ENCODE measurements at places on chromosomes 6 and 20.

DNA sequence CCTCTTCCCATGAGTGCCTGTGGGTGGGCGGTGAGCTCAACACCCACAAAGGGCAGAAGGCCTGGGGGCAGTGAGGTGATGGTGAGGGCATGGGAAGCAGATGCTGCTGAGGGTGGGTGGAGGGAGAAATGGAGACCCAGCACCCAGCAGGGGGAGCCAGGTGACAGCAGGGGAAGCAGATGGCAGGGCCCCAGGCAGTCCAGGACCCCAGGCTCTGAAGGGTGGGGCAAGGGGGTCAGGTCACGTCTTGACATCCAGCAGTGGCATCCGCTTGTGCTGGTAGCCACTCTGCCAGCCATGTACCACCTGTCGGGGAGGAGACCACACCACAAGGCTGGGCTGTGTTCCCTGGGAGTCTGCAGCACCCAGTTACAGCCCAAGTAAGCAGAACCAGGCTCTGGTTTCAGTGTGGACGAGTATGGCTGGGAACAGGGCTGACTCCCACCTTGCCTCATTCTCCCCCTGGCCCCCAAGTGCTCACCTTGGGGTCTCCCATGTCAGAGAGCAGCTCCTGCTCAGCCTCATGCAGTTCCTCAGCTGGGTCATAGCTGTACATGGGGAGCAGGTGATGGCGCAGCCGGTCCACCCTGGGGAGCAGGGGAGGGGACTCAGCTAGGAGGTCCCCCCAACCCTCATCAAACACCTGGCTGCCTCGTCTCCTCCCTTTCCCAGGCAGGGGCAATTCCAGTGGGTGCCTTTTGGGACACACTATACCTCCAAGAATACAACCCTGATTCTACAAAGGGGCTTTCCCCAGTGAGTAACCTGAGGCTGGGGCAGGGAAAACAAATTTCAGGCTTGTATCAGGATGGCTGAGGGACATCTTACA, 2.0 kb downstream of the SMIM29 start:
- no peak for DNase-seq

- no peak for DNase-seq
Measured at GRCh38 chr20:23084845-23085365, 1.2 kb downstream of the CD93 start.

DNA sequence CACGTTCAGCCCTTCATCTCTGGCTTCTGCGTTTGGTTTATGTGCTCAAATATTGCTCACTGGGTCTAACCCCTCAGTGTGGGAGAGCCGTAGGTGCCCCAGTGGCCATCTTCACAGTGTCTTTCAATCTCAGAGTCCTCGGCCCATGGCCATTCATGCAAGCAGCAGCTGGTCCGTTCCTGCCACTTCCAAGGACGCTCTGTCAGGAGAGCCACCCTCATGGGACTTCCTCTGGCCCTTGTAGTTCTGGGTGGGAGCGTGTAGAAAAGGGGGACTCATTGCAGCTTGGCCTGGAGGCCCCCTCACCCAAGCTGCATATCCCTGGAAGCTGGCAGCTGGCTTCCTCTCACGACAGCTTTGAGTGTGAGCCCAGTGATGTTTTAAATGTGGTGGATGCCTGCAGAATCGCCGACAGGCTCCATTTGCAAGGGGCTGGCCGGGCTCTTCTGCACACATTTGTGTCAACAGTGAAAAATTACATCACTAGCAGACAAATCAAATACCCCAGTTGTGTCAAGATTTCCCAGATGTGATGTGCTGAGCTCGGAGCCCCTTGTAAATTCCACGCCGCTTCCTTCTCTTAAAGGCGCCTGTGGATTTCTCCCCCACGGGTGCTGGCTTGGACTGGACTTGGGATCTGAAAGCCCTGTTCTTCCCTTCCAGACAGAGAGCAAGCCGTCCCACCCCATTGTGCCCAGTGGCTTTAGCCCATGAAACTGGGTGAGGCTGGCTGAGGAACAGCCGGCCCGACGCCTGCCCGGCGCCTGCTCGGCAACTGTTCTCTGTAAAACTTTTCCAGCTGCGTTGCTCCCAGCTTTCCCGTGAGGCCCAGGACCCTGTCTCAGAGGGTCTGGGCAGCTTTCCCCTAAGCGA, 360.1 kb downstream of the TAF4 start:
- no peak for DNase-seq

- no peak for DNase-seq
Measured at GRCh38 chr6:140779341-140779740, 1353.4 kb upstream of the GJE1 start.

- DNase-seq: no peak
Measured at GRCh38 chr6:56499095-56499494, 143.6 kb downstream of the DST start.

GRCh38 chr6:4020822-4021132, 58.2 kb downstream of the FAM217A start:
- no peak for DNase-seq

DNA sequence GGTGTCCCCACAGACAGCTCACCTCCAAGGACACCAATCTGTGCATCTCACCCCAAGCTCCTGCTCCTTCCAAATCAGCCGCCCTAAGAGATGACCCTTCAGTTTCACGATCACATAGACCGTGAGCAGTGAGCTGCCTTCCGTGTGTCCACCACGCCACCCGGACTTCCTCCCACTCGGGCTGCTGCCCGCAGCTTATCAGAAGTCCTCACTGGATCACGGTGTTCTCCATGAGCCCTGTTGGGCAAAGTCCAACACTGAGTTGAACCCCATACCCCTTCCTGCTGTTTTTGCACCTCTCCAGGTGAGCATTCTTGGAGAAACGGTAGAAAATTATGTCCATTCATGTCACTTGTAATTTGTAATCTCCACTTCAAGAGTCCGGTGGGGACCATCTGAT, 234.4 kb downstream of the SMOC2 start:
- no peak for DNase-seq

DNA sequence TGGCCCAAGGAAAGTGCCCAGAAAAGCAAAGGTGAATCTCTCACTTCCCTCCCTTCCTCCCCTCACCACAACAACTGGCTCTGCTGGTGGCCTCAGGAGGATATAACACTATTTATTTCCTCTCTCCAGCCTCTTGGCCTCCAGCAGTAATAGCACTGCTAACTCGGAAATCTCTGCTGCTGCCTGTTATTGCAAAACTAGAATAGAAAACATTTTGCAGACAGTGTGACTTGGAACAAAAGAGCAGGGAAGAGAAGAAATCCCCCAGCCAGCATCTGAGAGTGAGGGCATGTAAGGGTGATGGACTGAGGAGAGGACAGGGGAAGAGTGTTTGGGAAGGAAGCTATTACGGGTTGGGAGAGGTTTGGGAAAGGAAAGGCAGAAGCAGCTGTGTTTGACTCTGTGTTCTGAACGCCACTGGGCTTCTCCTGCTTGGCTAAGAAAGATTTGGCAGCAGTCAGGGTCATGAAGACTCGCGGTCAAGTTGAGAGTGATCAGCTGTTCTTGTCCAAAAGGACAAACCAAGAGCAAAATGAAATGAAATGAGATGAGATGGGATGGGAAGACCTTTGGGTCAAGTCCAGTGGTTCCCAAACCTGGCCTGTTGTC, 81.0 kb upstream of the SNX9 start:
- DNase-seq: no peak

DNA sequence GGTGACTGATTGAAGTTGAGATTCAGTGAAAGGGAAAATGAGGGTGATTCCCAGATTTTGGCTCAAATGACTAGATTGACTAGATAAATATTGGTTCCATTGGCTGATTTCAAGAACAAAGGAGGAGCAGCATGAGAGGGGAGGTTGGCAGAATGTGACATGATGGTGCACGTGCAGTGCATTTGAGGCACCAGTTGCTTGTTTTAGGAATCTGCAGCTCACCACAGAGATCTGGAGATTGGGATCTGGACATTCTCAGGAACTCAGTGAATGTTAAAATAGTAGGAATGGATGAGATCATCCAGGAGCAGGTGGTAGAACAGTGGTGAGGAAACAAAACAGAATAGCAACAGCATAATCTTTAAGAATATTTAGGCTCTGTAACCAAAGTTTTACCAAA, 496.3 kb downstream of the DHX35 start:
- DNase-seq: no peak

DNA sequence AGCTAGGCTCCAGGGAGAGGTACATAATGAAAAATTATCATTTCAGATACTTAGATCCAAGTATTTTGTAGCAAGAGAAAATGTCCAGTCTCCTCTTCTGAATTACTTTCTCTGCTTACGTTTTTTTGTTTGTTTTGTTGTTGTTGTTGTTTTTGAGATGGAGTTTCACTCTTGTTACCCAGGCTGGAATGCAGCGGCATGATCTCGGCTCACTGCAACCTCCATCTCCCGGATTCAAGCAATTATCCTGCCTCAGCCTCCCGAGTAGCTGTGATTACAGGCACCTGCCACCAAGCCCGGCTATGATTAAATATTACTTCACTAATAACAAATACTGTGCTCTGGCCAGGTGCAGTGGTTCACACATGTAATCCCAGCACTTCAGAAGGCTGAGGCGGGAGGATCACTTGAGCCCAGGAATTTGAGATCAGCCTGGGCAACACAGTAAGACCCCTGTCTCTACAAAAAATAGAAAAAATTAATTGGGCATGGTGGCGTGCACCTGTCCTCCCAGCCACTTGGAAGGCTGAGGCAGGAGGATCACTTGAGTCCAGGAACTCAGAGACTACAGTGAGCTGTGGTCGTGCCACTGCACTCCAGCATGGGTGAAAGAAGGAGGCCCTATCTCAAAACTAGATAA, 155.0 kb upstream of the JARID2 start:
- no peak for DNase-seq

DNA sequence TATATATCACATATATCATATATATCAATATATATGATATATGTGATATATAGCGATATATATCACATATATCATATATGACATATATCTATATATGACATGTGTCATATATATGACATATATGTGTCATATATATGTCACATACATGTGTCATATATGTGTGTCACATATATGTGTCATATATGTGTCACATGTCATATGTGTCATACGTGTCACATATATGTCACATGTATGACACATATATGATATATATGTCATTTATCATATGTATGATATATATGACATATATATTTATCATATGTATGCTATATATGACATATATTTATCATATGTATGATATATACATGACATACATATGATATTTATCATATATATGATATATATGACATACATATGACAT, 27.6 kb upstream of the ZNF292 start:
- no peak for DNase-seq

GRCh38 chr20:15889514-15890256, 683.6 kb downstream of the KIF16B start:
- no peak for DNase-seq

GRCh38 chr6:3341467-3341866, 82.7 kb downstream of the PSMG4 start:
- DNase-seq: peak; percentile 56

DNA sequence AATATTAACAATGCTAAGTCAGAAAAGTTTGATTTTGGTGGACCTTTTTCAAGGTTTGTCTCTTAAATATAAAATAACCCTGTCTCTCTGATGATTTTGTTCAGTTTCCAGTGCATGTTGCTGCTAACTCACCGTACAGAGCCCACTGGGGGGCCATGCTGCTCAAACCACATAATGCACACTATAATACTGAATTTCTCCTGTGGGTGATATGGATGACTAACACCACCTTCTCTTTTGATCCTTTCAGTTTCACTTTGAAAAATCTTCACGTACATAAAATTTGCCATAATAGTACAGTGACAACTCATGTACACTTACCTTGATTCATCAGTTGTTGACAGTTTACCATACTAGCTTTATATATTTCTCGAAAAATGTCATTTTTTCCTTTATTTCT, 506.6 kb upstream of the MAN1A1 start:
- no peak for DNase-seq

DNA sequence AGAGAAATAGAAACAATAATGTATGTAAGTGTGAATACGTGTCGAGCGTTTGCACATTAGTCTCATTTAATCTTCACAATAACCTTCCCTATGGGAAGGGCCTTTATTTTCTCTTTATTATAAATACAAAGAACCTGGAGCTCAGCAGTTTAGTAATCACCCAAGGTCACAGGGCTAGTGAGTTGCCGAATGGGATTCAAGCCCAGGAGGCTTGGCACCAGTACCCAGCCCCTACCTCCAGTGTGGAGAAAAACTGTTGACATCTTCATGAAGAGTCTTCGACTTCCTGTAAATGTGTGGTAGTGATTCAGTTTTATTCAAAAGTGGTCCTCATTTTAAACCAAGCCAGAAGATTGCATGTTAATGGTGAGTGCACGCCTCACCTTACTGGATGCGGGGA, 162.8 kb downstream of the SCML4 start:
- no peak for DNase-seq

- DNase-seq: no peak
Measured at GRCh38 chr6:6560909-6561308, 27.6 kb upstream of the LY86 start.

- DNase-seq: no peak
Measured at GRCh38 chr20:36815454-36816091, 42.0 kb upstream of the DSN1 start.

DNA sequence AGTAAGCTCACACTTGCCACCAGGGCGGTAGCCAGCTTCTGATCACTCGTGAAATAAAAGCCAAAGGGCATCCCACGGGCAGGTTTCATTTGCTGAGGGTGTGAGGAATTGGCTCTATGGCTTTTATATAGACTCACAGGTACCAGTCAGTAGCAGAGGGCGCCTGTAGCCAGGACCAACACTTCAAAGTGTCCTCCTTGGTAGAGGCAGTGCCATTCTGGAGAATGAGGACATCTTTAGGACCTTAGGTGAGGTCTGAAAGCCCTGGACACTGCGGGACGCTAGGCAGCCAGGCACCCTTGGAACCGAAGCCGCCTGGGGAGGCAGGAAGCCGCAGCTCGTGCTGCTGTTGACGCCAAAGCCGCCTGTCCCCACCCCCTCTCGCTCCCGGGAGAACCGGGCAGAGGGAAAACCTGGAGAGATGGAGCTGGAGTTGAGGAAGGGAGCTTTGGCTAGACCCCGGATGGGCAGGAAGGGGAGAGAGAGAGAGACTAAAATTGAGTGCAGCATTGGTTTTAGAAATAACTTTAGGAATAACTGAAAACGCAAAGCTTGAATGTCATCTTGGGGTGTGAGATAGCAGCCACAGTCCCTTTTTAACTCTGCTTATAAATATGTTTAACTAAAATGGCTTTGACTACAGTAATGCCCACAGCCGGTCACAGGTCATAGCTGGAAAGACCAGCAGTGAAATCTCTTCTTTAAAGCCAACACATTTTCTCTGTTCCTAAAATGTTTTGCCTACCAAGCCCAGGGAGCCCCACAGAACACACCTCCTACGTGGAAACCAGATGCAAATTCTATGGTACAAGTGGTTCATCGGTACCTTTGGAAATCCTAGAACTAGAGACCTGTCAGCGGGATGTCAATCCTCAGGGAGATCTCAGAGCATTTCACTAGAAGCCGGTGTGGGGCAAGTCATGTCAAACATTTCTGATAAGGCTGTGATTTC, 128.5 kb upstream of the CDYL start:
- DNase-seq: no peak

DNA sequence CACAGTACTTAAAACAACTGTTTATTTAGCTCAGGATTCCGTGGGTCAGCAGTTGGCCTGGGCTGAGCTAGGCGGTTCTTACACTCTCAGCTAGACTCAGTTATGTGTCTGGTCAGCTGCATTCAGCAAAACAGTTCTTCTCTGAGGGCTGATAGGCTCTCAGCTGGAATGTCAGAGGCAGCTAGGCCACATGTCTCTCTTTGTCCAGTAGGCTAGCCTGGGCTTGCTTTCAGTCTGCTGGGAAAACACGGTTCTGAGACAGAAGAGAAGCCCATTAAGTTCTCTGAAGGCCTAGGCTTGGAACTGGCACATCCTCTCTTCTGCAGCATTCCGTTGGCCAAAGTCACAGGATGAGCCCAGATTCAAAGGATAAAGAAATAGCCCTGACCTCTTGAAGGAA, 65.6 kb downstream of the TULP4 start:
- DNase-seq: no peak

GRCh38 chr20:24359321-24360027, 110.0 kb upstream of the SYNDIG1 start:
- no peak for DNase-seq

Data from AG04449 (cell line).